ENCODE measurements at places on chromosomes 3 and 15. TPM values are rescaled to one million over a fixed set of nuclear protein-coding genes. Genes with fewer than 3 reads are reported as not detected.

DNA sequence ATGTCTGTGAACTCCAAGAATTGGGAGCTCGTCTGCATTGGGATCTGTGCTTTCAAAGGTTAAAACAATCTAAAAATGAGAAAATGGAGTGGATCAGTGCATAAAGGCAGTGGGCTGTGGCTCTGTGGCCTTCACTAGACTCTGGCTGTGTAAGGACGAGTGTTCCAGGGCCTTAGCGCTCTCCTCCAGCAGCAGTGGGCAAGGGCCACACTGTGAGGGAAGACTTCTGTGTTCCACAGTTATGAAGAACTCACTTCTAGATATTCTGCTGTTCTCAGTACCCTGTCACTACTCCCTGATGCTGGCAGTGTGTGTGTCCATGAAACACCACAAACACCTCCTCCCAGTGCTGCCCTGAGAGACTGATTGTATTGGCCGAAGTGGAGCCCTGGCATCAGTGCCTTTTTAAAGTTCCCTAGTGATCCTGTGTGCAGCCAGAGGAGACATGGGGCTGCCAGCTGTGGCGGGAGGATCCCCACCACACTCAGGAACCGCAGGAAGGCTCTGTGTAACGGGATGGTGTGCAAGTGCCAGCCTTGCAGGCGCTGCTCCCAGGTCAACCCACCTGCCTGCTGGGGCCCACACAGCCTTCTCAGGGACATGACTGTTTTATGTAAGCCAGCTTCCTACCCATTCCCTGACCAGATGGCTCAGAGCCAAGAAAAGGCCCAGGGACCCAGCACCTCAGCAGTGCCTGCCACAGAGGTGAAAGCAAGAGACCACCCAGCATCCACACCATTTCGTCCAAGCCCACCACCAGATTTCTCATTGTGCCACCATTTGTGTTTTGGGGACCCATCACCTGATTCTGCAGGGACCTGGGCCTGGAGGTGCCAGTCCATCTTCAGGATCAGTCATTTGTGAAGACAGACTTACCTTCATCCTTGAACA is 40.4 kb downstream of the ABTB1 start:
- DNase-seq = no peak

DNA sequence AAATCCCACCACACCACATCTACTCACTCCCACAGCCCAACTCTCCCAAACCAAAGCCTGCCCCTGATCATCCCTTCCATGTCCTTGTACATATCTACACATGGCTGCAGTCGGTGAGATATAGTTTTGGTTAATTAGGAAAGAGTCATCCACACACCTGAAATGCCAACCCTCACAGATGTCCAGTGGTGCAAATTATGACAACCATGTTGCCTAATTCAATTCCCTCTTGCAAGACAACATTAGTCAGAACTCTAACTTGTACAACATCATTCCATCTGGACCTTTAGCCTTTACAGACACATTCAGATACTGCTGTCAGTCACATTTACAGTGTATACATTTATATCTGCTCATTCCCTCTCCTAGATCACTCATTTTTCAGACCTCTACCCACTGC is 41.2 kb downstream of the TUBGCP4 start:
- no peak for DNase-seq

- DNase-seq = peak; percentile 74
Measured at GRCh38 chr15:101675796-101676582, 23.8 kb upstream of the TM2D3 start.

CSPG5 gene
- total RNA-seq = 0.48 TPM

DZIP1L gene
- total RNA-seq = 7.4 TPM

- peak; percentile 66 for DNase-seq
Measured at GRCh38 chr15:48718646-48719045, 73.1 kb upstream of the FBN1 start.

GLCE gene
- total RNA-seq = 36.6 TPM

GUCA1C gene
- total RNA-seq = not detected

- no peak for DNase-seq
Measured at GRCh38 chr15:57251941-57252340, 124.4 kb upstream of the CGNL1 start.

- DNase-seq = peak; percentile 17
Measured at GRCh38 chr3:183502237-183503181, 53.0 kb downstream of the KLHL6 start.

CACNA2D3 gene
- 11.2 TPM for total RNA-seq

TEX264 gene
- 70.5 TPM for total RNA-seq

GRCh38 chr3:149941186-149941585 is 29.5 kb downstream of the PFN2 start:
- DNase-seq = no peak

- DNase-seq = no peak
Measured at GRCh38 chr3:106229495-106230278, 360.9 kb upstream of the CBLB start.

ZNF770 gene
- 23.4 TPM for total RNA-seq

DNA sequence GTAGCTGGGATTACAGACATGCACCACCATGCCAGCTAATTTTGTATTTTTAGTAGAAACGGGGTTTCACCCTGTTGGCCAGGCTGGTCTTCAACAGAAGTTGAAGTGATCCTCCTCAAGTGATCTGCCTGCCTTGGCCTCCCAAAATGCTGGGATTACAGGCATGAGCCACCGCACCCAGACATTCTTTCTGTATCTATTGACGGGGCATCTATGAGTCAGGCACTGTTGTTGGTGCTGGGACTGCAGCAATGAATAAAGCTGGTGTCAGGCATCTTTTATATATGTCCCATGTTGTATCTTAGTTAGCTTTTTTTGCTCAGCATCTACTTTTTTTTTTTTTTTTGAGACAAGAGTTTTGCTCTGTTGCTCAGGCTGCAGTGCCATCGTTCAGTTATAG is 47.6 kb upstream of the ULK4 start:
- no peak for DNase-seq

SUSD5 gene
- 4.6 TPM for total RNA-seq

CCR3 gene
- total RNA-seq = 0.10 TPM

DNA sequence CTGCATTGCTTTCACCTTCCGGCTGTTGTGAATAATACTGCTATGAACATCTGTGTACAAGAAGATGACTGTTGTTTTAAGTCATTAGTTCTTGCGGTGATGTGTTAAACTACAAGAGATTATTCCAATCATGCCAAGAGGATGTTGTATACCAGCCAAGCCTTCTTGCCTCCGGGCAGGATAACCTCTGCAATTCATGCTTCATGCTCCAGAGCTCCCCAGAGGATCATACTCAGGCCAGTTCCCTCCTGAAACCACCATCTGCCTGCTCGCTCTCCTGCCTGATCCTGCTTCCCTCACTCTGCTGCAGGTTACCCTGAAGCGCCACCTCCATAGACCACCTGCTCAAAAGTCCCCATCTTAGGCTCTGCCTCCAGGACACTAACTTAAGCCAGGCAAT is 187.1 kb upstream of the PROK2 start:
- peak; percentile 87 for DNase-seq

- DNase-seq = peak; percentile 99
Measured at GRCh38 chr3:158709666-158710083, 22.6 kb downstream of the RARRES1 start.

GRCh38 chr3:197169028-197169427 is 129.4 kb downstream of the DLG1 start:
- DNase-seq = no peak

DNA sequence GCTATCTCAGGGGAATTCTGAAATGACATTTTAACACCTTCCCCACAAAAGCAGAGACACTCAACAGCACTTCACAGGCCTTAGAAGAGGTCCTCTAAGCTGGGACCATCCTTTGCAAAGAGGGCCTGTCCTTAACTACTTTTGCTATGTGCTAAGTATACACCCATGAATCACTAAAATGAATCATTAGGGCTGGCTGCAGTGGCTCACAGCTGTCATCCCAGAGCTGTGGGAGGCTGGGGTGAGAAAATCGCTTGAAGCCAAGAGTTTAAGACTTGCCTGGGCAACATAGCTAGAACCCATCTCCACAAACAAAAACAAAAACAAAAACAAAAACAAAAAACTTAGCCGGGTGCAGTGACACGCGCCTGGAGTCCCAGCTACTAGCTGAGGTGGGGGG is 53.9 kb upstream of the MELTF start:
- DNase-seq = peak; percentile 74

Data from RPMI7951 (cell line).